ENCODE measurements at places on chromosomes 2 and 18. TPM values are rescaled to one million over a fixed set of nuclear protein-coding genes. Genes with fewer than 3 reads are reported as not detected.

KIAA2012 gene
- total RNA-seq, result not detected

GLS gene
- 377 TPM for total RNA-seq

IL36G gene
- total RNA-seq, result not detected

FOXI3 gene
- not detected for total RNA-seq

HJURP gene
- total RNA-seq, result 4.3 TPM

DLGAP1 gene
- not detected for total RNA-seq

CYP27A1 gene
- total RNA-seq, result 0.14 TPM

PSMA8 gene
- 1.0 TPM for total RNA-seq

LRRTM4 gene
- total RNA-seq, result not detected

GPR35 gene
- 3.5 TPM for total RNA-seq

ALK gene
- total RNA-seq, result not detected

CBLN2 gene
- total RNA-seq, result not detected

LIMS2 gene
- 8.8 TPM for total RNA-seq

PPP4R1 gene
- total RNA-seq, result 36.8 TPM

MC4R gene
- total RNA-seq, result not detected

MBD1 gene
- total RNA-seq, result 104 TPM

ALPG gene
- not detected for total RNA-seq

SRBD1 gene
- total RNA-seq, result 13.8 TPM

PID1 gene
- total RNA-seq, result 0.19 TPM

CFAP210 gene
- total RNA-seq, result 0.08 TPM

PNKD gene
- 17.8 TPM for total RNA-seq

HMSD gene
- 6.8 TPM for total RNA-seq

CD207 gene
- total RNA-seq, result not detected

SCN1A gene
- total RNA-seq, result not detected

CXCR2 gene
- total RNA-seq, result not detected

SERPINB7 gene
- not detected for total RNA-seq

GPBAR1 gene
- total RNA-seq, result 0.69 TPM

SH3BP4 gene
- total RNA-seq, result 0.46 TPM

LYPD1 gene
- total RNA-seq, result not detected

TUBA4B gene
- total RNA-seq, result not detected

PRSS56 gene
- total RNA-seq, result not detected

GPAT2 gene
- total RNA-seq, result 9.3 TPM

ABCG8 gene
- total RNA-seq, result not detected

ANKRD53 gene
- total RNA-seq, result not detected

CDH19 gene
- not detected for total RNA-seq

SOCS6 gene
- 0.79 TPM for total RNA-seq

AGXT gene
- total RNA-seq, result 0.43 TPM

TNFAIP6 gene
- total RNA-seq, result not detected

MTIF2 gene
- 55.6 TPM for total RNA-seq

SLC19A3 gene
- not detected for total RNA-seq
